Amniotic stem cell (primary cell): ENCODE measurements at places on chromosomes 2 and 18.

GRCh38 chr2:135662088-135662487, 79.6 kb upstream of the UBXN4 start:
- DNase-seq = no peak

GRCh38 chr2:55421326-55421725, 1.7 kb upstream of the CCDC88A start:
- no peak for DNase-seq

DNA sequence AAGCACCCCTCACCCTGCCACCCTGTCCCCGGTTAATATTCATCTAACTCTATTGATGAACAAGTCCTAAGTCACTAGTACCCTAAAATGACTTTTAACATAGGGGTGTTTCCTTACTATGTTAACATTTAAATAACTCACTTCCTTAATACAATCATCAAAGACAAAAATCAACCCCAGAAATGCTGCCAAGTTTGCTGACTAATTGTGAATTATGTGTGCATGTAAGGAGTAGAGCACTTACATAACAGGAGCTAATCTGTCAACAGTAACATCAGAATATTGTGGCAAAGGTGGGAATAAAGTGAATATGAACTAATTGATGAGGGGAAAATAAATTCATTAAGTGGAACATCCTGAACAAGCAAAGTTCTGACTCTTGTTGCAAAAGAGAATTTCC, 81.4 kb upstream of the ERBB4 start:
- DNase-seq = no peak

DNA sequence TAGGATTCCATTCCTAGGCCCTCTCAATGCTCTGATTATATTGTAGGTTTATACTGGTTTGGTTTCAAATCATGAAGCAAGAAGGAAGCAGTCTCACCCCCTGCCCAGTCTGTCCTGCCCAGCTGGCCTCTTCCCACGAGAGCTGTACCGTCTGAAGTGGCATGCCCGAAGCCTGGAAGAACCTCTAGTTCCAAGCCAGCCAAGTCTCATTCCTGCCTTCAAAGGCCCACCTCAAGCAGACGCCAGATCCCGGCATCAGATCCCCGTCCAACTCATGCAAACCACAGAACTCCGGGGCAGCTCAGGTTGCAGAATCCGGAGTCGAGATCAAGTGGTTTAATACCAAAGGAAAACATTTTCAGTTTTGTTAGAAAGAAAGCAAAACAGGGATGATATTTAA, 234.4 kb downstream of the LPIN1 start:
- DNase-seq = peak; percentile 18

DNA sequence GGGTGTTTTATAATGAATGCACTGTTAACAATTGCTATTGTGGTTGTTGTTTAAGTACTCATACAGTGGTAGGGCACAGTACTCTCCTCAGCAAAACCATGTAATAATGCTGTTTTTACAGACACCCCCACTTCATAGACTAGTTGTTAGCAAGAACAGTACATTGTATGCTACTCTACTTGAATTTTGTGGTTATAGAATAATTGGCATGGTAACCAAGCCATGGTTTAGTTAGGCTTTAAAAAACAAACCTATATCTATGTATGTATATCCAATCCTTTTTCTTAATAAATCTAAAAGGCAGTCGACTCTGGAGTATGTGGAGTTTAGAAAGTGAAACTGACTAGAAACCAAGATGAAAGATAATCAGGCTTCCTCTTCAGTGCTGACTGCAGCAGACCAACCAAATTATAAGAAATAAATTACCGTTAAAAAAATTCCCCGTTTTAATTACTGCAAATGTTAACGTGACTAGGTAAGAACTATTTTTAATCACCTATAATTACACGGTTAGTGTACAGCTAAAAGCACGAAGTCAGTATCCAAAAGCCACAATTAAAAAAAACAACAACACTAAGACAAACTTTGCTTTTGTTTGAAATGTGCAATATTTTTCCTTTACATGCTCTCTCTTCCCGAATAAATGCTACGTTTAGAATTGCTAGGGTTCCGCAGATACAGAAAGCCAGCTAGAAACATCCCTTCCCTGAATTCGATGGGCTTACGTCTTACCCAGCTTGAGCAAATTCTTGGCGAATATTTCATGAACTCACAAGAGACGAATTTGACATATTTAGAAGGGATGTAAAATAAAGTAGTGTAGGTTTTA, 113.3 kb upstream of the SERTAD2 start:
- DNase-seq = no peak

- DNase-seq = no peak
Measured at GRCh38 chr18:11661430-11661829, 27.6 kb upstream of the GNAL start.

DNA sequence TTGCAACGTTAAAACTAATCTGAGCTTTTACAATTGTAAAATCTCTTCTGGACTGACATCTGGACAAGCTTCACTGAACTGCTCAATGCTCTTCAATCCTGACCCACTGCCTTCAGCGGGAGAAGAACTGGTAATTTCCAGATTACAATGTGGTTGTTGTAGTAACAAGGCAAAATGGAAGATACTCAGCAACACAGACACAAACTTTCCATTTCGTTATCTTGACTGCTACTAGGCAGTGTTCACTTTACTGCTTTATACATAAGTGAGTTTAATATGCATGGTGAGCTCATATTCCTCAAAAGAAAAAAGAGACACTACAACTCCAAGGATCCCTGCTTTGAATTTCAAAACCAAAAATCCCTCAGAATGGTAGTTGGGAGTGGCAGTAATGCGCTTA, 51.9 kb downstream of the GRB14 start:
- no peak for DNase-seq

DNA sequence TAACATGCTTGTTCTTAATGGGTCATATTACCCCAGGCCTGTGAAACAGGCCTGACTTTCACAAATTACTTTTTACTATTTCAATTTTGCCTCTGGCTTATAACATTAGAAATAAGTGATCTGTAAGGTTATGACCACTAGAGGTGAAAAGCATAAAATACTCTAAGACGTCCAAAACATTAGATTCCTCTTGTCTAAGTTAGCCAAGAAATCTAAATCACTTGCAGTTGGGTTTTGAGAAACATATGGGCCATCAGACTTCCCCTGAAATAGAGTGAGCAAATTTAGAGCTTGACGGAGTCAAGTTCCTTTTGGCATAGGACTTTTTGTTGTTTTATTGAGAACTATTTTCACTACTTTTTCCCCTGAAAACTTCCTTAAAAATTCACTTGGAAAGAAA, 32.7 kb upstream of the RIT2 start:
- DNase-seq = no peak
